ENCODE measurements at places on chromosomes 13 and 19.

GRCh38 chr13:91745967-91746366 is 347.5 kb downstream of the GPC5 start:
- no peak for DNase-seq

DNA sequence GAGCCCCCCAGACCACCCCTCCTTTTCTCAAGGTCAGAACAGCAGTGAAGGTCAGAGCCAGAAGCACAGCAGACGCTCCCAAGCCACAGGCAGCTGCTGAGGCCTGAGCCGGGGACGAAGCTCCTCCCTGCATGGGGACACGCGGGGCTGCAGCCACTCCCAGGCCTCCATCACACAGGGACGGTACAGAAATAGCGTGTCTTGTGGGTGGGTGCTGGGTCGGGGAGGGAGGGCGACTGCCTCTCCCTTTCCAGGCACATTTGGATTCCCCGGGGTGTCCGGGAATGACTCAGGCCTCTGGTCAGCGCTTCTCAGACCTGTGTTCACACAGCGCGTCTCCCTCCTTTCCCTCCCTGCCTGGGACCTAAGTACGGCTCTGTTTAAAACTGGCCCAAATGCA is 33.2 kb downstream of the RASA3 start:
- peak; percentile 64 for DNase-seq

DNA sequence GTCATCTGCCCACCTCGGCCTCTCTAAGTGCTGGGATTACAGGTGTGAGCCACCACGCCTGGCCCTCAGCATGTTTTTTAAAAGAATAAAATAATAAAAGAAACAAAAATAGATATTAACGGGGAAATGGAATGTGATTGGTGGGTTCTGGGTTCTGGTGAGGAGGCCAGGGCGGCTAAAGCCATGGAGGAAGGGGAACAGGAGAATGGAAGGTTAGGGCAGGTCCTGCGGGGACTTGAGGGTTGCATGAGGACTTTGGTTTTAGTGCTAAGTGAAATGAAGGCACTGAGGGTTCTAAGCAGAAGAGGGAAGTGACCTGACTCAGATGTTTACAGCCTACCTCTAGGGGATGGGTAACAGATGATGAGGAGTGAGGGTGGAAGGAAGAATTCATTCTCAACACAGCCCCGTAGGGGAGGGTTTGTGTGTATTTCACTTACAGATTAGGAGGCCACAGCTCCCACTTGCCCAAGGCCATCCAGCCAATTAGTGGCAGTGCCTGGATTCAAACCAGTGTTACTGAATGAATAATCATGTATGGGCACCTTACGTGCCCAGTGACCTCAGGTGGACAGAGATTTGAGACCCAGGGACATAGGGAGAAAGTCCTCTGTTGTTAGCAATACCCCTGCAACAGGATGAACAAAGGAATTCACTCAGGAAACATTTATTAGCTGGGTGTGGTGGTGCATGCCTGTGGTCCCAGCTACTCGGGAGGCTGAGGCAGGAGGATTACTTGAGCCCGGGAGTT is 6.7 kb upstream of the MRPL4 start:
- no peak for DNase-seq

- DNase-seq, result no peak
Observed at GRCh38 chr19:5068233-5069072, 99.5 kb downstream of the KDM4B start.

DNA sequence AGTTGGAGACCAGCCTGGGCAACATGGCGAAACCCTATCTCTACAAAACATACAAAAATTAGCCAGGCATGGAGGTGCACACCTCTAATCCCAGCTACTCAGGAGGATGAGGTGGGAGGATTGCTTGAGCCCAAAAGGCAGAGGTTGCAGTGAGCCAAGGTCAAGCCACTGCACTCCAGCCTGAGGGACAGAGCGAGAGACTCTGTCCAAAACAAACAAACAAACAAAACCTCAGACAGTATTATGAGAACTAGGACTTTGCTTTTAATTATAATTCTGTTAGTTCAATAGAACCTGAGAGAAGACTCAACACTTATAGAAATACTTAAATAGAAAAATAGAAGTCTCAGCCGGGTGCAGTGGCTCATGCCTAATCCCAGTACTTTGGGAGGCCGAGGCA is 31.1 kb upstream of the TPM4 start:
- DNase-seq, result no peak

- no peak for DNase-seq
Observed at GRCh38 chr13:99381766-99382165, 74.6 kb upstream of the GPR183 start.

GRCh38 chr19:35292421-35293362 is 731 bp downstream of the MAG start:
- DNase-seq, result no peak

DNA sequence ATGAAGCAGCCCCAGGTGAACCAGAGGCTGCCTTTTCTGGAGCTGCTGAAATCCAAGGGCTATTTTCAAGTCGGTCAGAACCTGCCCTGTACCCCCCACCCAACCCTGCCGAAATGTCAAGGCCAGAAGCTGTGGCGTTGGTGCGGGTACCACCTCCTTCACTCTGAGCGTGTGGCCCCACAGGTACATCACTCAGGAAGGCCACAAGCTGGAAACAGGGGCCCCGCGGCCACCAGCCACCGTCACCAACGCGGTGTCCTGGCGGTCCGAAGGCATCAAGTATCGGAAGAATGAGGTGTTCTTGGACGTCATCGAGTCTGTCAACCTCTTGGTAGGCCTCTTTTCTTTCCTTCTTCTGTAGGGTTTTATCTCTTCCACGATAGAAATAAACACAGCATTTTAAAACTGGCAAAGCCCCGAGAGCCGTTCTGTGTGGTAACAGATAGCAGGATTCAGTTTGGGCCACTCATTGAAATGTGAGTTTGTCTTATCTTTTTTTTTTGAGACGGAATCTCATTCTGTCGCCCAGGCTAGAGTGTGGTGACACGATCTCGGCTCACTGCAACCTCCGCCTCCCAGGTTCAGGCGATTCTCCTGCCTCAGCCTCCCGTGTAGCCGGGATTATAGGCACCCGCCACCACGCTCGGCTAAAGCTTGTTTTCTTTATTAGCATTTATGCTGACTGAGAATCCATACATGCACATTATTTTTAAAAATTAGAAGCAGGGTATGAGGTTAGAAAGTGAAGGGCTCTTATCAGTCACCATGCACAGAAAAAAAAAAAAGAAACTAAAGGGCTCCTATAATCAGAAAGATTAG is 11.3 kb downstream of the AP1M1 start:
- DNase-seq, result no peak

DNA sequence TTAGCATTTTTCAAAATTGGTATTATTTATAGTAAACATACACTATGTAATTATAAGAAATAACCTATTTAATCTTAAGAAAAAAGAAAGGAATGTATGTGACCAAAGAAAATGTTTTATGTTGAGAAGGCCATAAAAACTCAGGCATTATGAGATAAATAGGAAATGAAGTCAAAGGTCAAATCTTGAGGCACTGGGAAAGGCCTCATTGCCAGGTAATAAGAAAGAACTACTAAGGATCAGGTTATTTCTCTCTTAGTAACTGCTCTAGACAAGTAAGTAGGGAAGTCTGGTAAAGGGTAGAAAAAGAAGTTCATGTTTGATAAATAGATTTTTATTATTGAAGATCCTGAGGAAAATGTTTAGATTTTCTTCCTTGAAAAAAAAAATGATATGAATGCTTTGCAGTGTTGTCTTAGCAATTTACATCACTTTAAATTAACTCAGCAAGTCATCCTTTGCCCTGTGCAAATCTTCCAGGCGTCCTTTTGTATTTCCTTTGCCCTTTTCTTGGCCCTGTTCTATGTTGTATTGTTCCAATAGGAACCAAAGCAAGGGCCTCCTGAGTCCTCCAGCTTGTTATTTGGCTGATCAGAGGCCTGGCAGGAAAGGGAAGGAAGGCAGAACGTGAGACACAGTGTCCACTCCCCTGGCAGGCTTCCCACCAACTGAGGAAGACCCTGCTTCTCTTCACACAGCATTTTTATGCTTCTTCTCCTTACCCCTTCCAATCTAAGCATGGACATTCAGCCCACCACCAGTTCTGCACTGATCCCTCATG is 260.4 kb upstream of the MIR17HG start:
- DNase-seq, result no peak

DNA sequence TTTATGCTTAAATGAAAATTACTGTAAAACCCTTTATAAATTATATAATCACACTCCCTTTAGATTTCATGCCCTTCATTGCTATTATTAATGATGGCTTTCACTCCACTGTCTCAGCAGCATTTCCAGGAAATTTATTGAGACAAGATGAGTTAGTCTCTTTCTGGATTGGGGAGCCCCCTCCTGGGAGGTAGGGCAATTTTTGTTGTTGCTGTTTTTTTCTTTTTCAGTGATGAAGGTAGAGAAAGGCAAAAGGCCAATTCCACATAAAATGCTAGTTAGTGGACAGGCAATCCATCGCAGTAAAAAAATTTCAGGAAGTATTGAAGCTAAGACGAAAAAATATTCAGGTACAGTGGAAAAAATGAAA is 80.2 kb downstream of the TEX26 start:
- no peak for DNase-seq

- no peak for DNase-seq
Observed at GRCh38 chr19:34082289-34083077, 89.8 kb upstream of the LSM14A start.

DNA sequence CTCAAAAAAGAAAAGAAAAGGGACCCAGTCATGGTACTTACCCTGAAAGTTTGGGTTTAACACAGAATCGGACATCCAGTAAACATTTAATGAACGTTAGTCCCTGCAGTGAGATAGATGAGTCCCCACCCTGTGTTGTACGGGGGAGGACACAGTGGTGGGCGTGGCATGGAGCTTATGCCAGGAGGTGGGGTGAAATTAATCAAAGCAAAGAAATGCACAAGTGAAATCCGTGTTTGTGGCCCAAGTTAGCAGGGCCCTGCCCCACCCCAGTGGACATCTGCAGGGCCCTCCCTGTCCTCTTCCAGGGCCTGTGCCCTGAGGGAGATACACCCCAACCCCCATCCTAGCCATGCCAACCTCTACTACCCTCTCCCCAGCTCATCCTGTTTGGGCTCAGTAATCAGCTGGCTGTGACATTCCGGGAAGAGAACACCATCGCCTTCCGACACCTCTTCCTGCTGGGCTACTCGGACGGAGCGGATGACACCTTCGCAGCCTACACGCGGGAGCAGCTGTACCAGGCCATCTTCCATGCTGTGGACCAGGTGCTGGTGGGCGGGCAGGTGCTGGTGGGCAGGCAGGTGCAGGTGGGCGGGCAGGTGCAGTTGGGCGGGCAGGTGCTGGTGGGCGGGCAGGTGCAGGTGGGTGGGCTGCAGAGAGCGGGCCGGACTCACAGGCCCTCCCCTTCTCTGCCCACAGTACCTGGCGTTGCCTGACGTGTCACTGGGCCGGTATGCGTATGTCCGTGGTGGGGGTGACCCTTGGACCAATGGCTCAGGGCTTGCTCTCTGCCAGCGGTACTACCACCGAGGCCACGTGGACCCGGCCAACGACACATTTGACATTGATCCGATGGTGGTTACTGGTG is 3.9 kb downstream of the MCOLN1 start:
- DNase-seq, result no peak

DNA sequence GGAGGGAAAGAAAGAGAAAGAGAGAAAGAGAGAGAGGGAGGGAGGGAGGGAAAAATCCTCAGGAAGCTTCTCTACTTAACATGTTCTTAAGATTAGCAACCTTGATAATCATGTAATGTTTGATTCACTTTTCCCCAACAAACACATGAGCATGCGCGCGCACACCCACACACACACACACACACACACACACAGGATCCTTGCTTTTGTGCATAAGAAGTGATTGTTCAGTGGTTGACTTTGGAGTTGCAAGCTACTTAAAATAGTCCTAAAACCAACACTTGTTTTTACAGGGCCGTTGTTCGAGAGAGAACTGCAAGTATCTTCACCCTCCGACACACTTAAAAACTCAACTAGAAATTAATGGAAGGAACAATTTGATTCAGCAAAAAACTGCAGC is 100.0 kb upstream of the RAP2A start:
- DNase-seq, result no peak

DNA sequence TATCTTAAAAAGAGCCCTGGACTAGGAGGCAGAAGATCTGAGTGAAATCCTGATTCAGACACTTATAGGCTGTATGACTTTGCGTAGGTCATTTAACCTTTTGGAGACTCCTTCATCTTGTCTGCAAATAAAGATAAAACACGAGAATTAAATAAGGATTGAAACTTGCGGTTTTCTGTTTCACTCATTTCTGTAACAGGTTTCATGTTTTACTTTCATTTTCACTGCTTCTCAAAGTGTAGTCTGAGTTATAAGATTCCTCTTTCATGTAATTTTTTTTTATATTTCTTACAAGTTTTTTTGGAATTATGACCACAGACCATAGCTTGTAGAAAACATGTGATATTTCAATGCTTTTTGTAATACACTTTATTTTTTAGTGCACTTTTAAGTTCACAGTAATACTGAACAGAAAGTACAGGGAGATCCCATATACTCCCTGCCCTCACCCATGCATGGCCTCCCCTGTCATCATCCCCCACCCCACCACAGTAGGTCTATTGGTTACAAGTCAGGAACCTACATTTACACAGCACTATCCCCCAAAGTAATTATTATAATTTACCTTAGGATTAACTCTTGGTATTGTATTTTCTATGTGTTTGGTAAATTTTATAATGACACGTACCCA is 174.6 kb downstream of the ITGBL1 start:
- DNase-seq, result no peak

DNA sequence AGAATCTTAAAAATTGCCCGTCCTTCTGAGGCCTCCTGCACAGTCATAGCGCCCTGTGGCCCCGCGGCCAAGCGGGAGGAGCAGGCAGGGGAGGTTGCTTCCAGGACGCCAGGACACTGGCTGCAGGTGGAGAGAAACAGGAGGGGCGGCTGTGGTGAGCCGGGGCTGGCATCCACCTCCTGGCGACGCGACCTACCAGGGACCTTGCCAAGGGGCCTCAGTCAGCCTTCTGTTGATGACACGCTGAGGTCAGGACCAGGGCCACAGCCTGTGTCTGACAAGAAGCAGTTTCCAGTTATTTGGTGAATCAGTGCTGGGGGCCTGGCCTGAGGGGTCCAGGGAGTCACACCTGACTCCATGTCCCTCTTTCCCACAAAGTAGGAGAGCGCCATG is 13.3 kb upstream of the MKNK2 start:
- no peak for DNase-seq

DNA sequence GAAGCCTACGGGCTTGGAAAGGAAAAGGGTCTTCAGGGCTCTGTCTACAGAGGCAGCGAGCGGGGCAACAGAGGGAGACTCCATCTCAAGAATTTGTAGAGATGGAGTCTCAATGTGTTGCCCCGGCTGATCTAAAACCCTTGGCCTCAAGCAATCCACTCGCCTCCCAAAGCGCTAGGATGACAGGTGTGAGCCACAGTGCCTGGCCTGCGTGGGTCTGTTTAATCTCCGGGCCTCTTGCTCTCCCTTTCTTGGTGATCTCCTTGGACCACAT is 8.1 kb downstream of the RPS9 start:
- DNase-seq, result no peak

DNA sequence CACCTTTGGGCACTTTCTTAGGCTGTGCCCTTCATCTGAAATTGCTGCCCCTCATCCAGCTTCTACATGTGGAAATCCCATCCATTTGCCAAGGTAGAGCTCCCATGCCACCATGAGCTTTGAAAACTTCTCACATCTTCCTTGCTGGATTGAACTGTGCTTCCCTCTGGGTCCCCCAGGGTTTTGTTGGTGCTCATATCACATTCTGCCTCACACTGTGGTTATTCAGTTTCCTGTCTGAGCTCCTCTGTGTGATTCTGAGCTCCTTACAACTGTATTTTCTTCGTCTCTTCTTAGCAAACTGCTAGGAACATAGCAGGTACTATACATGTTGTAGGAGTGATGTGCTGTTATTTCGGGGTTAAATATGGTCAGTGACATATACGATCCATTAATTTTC is 74.9 kb upstream of the KL start:
- DNase-seq, result no peak
